ENCODE measurements at places on chromosomes 3 and 15. TPM values are rescaled to one million over a fixed set of nuclear protein-coding genes. Genes with fewer than 3 reads are reported as not detected.
A peak's percentile ranks its signal among the peaks of the same experiment; 100 is the strongest.

GRCh38 chr3:46701181-46701939 lies at the start of gene TMIE:
TMIE (plus strand) TSS chr3:46701392; CDS start chr3:46701488, 96 bp downstream.
- no peak for DNase-seq

- no peak for DNase-seq
Observed at GRCh38 chr15:84685304-84685703, 27.3 kb upstream of the NMB start.

- DNase-seq = no peak
Observed at GRCh38 chr3:190539526-190539925, 25.6 kb downstream of the IL1RAP start.

DNA sequence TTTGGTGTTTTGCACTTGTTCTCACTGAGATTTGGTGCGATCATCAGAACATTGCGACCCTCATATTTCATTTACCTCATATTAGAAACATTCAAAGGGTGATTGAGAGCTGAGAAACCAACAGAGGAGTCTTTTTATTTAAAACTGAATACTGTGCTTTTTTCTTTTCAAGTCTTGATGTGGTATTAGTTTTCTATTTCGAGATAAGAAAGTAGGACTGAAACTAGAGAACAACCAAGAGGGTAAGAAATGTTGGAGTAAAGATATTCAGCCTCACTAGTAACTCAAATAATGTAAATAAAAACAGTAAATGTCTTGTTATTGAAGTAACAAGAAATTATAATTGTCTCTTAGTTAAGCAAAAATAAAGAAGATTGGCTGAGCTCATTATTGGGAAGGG lies 26.5 kb downstream of the EFHB start:
- no peak for DNase-seq

GRCh38 chr3:103210583-103210982 lies 775.8 kb downstream of the ZPLD1 start:
- DNase-seq = no peak

DNA sequence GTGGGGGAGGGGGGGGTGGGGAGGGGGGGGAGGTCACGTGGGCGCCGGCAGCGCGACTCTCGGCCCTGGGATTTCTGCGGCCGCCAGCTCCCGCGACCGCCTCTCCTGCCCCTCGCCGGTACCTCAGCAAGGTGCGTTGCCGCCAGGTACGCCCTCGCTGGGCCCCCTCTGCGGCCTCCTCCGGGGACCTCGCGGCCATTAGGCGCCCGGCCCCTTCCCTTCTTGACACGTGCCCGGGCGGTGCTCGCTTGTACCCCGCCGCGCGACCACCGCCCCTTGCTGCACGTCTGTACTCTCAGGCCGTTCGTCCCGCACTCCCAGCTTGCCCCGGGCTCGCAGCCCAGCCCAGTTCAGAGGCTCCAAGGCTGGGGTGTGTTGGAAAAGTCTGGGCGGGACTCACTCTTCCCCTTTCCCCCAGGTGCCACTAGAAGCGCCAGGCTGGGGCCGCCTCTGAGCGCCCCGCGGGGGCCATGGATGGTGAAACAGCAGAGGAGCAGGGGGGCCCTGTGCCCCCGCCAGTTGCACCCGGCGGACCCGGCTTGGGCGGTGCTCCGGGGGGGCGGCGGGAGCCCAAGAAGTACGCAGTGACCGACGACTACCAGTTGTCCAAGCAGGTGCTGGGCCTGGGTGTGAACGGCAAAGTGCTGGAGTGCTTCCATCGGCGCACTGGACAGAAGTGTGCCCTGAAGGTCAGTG lies at the start of gene MAPKAPK3:
Gene MAPKAPK3, plus strand, starts transcription at position 56 of the 696 bp plus-strand sequence. Its CDS starts 415 bp downstream, at position 471.
- no peak for DNase-seq

GRCh38 chr3:129259612-129260477 lies 10.4 kb downstream of the COPG1 start:
- peak; percentile 59 for DNase-seq

Gene GABRB3
- 91.6 TPM for total RNA-seq
